ENCODE measurements at places on chromosomes 5 and 9.

DNA sequence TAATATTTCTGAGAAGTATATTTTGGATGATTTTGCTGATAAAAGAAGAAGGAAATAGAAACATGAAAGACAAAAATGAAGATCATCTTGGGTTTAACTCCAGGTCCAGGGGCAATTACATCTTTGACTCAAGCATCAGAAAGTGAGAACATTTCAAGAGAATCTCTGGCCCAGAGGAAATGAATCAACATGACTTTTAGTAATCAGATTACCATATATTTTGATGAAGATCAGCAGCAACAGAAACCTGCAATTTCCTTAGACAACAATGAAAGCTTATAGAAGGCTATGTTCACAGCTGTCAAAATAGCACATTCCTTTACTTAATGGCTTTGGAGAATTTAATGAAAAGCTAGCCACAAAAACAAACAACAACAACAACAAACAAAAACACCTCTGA is 638.1 kb downstream of the EFNA5 start:
- DNase-seq = no peak

DNA sequence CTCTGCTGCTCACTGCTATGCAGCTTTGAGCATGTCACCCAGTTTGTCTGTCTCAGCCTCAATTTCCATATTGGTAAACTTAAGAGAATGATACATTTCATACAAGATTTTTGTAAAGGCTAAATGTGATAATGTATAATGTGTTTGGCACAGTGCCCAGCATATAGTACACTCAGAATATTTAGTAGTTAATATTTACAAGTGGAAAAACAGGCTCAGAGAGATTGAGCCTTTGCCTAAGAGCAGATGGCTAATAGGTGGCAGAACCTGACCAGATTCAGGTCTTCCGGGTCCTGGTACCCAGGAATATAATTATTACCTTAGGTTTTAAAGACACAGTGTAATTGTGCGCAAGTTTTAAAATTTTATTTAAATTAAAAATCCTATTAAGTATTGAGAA is 46.8 kb upstream of the KIAA1958 start:
- DNase-seq = no peak

GRCh38 chr9:27626244-27627187 is 53.2 kb upstream of the C9orf72 start:
- DNase-seq = no peak

DNA sequence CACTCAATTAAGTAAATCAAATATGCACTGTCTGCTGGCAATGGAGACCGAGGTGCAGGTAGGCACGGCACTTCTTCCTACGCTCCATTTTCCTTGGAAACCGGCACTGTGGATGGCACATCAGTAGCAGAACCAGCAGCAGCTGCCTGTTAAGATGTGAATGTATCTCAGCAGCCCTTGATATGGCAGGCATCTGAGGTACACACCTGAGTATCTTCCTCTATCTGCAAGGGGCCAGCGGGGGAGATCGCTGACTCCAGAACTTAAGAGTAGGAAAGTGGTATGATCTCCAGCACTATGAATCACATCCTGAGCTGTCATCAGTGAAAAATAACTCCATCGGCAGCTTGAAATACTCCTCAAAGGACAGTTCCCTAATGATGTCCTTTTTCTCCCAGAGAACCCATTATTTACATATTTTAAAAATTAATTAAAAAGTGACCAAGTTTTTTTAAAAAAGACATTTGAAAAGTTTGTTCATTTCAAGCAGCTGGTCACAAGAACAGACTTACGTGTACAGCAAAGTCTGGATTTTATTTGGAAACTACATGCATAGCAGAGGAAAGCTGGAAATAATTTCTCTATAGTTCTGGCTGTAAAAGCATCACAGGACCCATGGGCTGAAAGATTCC is 97.1 kb downstream of the ADAMTS12 start:
- no peak for DNase-seq

GRCh38 chr5:138330813-138331448 is 673 bp downstream of the CDC25C start:
- DNase-seq = no peak

GRCh38 chr5:59021286-59021673 is 438.4 kb downstream of the RAB3C start:
- no peak for DNase-seq

GRCh38 chr9:1156794-1157550 is 106.8 kb downstream of the DMRT2 start:
- DNase-seq = no peak

- DNase-seq = peak; percentile 40
Observed at GRCh38 chr9:87569008-87569509, 71.4 kb downstream of the DAPK1 start.
